Stimulated activated CD8-positive, alpha-beta memory T cell treated with anti-CD3 and anti-CD28 coated beads, Interleukin-2, amount 100 ng/mL, for 1 hour (primary cell): ENCODE measurements at places on chromosomes 5 and 9.
A peak's percentile ranks its signal among the peaks of the same experiment; 100 is the strongest.

GRCh38 chr5:120512791-120513650 lies 48.9 kb downstream of the PRR16 start:
- DNase-seq, result no peak

DNA sequence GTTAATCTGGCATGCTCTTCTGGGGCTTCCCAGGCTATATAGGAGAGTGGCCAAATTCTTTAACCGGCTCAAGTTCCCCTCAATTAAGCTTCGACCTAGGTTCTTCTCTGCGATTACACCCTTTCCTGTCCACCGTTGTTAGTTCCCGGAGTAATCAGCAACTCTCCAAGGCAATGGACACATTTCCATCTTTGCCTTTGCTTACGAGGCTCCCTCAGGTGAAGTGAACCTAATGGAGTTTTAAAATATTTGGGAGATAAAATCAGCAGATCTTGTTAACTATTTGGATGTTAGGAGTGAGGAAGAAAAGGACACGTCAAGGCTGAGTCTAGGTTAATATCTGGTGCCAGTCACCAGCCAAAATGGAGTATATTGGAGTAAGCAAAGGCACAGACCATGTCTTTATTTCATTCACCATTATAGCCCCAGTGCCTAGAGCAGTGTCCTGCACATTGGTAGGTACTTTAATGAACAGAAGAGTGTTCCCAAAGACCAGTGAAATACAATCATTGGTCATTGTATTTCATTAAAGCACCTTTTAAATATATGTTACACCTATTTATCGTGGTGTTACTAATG lies 515 bp downstream of the UTP15 start:
- DNase-seq, result no peak

- no peak for DNase-seq
Measured at GRCh38 chr9:79664375-79664831, 92.6 kb downstream of the TLE4 start.

DNA sequence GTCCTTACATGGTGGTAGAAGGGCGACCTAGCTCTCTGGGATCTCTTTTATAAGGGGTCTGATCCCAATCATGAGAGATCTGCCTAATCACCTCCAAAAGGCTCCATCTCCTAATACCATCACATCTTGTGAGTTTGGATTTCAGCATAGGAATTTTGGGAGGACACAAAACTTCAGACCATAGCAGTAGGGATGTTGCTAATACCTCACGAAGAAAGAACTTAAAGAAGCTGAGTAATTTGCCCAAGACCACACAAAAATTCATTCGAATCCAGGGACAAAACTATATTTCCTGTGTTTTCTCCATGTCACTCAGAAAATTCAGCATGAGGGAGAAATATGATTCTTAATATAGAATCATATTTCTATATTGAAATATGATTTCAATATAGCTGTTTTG lies 32.7 kb downstream of the MTAP start:
- DNase-seq, result no peak

DNA sequence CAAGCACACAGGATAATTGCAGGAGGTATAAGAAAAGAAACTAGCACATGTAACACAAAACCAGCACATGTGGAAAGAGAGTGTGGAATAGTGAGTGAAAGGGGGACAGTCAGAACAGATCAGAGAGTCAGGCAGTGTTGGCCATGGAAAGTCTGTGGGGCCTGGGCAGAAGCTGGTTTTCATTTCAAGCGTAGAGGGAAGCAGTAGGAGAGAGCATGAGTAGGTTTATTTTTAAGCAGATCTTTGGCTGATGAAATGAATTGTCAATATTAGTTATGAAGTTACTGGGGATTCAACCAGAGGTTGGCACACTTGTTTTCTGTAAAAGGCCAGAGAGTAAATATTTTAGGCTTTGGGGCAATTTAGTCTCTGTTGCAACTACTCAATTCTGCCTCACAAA lies 283.1 kb downstream of the SMARCA2 start:
- DNase-seq, result no peak

GRCh38 chr5:14364576-14365472 lies 216.8 kb upstream of the OTULINL start:
- DNase-seq, result no peak

GRCh38 chr9:5516453-5517220 lies 6.3 kb downstream of the PDCD1LG2 start:
- DNase-seq, result no peak

GRCh38 chr9:113665064-113665463 lies 201.5 kb downstream of the RGS3 start:
- no peak for DNase-seq

GRCh38 chr9:128191406-128192046 lies at the start of gene CIZ1:
CIZ1 (minus strand) TSS chr9:128191572; CDS start chr9:128190857, 715 bp downstream.
- peak; percentile 39 for DNase-seq

DNA sequence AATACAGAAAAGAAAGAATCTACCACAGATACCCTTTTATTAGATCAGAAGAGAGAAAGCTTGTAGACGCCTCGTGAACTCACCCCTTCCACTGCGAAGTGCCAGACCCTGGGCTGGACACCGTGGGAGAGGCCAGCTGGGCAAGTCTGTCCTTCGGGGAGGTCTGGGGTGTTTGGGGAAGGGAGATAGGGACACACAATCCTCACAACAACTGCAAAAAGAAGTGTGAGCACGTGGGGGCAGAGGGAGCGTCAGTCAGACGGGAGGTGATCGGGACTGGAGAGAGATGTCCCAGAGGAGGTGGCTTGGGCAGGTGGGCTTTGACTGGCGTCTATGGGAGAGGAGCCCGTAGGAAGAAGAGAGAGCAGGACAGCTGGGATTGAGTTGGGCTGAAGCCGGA lies 27.3 kb upstream of the GRHPR start:
- DNase-seq, result no peak

DNA sequence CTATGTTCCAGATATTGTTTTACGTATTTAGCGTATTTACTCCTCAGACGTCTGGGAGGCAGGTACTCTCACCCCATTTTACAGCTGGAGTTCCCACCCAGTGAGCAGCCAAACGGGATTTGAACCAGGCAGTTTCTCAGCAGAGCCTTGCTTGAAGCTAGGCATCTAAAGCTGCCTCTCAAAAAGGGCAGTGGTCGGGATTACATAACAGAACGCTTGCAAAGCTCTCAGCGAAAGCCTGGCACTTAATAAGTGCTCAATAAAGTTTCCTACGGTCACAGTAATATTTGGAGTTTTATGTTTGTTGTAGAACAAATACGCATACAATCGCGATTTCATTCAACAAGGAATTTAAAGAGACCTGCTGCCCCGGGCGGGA lies 286 bp upstream of the BSPRY start:
- DNase-seq, result no peak

- DNase-seq, result no peak
Measured at GRCh38 chr9:92312887-92313623, 12.1 kb downstream of the NOL8 start.

DNA sequence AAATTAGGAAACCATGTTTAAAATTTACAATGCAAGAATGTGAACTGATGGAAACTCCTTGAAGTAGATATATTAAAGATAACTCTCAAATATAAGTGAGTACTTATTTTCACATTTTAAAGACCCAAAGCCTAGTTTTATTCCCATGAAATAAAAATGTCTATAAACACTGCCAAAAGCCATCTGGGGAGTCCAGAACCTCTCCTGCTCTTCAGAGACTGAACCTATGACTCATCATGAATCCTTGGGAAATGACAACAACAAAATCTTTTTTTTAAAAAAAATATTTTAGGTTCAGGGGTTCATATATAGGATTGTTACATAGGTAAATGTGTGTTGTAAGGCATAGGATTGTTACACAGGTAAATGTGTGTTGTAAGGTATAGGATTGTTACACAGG lies 33.8 kb upstream of the FYB1 start:
- no peak for DNase-seq

DNA sequence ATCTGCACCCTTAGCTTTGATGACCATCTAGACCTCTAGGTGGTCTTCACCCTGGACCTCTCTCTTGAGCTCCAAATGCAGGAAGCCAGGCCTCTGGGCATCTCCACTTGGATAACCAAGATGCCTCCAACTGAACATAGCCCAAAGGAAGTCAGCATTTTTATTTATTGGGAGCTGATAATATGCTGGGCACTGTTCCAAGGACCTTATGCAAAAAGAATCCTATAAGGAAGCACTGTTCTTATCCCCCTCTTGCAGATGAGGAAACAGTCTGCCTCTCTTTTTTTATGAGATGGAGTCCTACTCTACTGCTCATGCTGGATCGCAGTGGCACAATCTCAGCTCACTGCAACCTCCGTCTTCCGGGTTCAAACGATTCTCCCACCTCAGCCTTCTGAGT lies 219.9 kb downstream of the CDK5RAP2 start:
- no peak for DNase-seq

DNA sequence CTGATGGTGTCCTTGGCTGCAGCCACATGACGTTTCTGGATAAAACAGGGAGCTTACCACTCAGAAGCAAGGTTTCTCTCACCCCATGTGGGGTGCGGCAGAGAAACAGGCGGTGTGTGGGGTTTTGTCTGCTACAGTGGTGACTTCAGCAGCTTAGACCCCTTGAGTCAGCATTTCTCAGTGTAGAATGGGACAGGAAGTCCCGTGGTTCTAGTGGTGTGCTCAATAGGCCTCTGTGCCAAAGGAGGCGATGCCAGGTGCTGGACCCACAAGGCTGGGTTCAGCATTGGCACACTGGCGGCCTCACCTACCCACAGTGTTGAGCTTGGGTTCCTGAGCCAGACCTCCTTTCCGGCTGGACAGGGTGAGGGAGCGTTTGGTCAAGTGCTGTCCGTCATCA lies 125.2 kb upstream of the SMIM23 start:
- no peak for DNase-seq

DNA sequence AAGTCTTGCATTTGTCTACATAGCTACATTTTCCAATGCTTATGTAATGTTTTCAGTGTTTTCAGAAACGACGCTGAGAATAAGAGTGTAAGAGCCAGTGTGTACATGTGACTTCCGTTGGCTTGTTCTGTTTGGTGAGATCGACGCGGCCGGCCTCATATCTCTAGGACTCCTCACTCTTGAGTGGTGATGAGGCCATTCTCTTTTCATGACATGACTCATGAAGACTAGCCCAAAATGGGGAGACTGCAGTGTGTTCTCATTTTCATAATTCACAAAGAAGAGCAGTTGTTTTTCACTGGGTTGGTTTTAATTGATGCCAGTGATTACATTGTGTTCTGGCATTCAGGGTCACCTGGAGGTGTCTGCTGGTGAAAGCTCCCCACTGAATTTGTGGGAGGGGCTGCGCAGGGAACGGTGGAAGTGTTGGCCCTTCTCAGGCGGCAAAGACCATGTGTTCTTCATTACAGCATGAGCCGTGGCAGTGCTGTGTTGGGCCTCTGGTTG lies 131.5 kb upstream of the OTULINL start:
- no peak for DNase-seq

DNA sequence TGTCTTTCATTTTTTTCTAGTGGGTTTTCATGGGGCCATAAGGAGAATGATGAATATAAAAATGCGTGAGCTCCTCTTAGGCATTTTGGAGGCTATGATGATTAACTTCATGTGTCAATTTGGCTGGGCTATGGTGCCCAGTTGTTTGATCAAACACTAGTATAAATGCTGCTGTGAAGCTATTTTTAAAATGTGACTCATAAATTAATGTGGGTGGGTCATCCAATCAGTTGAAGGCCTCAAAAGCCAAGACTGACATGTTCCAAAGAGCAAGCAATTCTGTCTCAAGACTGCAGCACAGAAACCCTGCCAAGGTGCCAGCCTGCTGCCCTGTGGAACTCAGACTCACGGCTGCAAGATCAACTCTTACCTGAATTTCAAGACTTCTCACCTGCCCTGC lies 24.4 kb upstream of the ICE1 start:
- no peak for DNase-seq

DNA sequence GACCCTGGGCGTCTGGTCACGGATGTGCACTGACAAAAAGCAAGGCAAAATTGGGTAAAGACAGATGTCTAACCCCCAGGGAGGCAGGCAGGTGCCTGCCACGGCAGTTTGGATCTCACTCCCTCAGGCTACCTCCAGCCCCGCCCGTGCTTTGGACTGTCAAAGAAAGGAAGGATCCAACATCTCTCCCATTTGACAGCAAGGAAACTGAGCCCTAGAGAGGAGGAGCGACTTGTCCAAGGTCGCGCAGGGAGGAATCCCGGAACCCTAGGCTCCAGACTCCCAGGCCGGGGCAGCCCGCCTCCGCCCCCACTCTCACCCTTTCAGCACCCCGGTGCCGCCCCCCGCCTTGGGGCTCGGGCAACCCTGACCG lies 376 bp downstream of the GOLGA1 start:
- DNase-seq, result no peak

- DNase-seq, result no peak
Measured at GRCh38 chr5:73346878-73347408, 101.6 kb downstream of the FOXD1 start.

DNA sequence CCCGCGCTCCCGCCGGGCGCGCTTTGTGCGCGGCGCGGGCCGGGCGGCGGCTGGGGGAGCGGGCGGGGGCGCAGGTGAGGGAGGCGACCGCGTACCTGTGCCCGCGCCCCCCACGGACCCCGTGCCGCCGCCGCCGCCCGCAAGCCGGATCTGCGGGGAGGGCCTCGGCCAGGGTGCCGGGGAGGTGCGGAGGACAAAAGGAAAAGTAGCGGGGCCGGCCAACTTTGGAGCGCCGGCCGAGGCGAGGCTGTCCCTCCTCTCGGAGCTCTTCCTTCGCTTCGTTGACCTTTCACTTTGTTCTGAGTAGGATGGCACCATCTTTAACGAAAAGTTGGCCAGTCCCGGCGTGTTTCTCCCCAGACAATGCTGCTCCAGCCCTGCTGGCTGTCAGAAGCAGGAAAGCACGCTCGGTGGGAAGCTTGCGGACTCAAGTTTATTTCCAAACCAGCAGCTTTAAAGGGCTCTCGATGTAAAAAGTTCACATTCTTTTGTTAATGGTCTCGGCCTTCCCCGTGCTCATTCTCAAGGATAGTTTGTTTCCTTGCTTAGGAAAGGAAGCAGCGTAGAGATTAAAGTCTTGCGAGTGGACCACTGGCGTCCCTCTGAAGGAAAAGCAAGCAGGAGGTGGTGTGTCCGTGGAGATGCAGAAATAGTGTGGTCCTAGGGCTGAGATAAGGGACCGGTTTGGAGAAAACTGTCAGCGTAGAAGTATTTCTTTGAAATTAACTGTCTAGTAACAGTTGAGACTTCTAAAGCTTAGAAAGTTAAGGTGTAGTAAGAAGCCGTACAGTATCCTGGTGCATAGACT lies 639 bp downstream of the EHMT1 start:
- DNase-seq, result no peak

DNA sequence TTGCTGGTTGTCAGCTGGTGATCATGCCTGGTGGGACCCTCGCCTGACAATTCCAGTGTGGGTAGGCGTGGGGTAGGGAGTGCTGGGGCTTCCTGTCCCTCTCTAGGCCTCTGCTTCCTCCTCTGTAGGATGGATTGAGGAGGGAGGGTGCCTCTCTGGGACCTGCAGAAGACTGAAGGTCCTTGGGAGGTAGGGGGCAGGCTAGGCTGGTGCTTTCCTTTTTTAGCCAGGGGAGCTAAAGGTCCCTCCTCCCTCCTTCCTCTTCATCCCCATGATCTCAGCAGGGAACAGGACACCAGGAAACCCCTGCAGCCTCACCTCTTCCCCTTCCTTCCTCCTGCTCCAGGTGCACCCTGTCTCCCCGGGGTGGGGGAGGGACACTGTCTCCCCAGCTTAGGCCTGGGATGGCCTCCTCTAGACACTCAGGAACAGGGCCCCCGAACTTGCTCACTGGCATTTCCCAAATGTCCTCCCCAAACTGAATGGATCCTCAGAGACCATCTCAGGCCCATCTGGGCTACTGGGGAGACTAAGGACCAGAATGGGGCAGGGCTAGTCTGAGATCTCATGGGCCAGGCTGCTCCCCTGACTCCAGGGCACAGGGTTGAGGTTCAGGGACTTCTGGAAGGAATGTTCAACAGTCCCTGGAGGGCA lies 8.4 kb downstream of the SH2D3C start:
- DNase-seq, result no peak
